ENCODE measurements at places on chromosomes 2 and 18. TPM values are rescaled to one million over a fixed set of nuclear protein-coding genes. Genes with fewer than 3 reads are reported as not detected.

GRCh38 chr2:636641-637405 lies 40.4 kb downstream of the TMEM18 start:
- peak; percentile 49 for DNase-seq

DNA sequence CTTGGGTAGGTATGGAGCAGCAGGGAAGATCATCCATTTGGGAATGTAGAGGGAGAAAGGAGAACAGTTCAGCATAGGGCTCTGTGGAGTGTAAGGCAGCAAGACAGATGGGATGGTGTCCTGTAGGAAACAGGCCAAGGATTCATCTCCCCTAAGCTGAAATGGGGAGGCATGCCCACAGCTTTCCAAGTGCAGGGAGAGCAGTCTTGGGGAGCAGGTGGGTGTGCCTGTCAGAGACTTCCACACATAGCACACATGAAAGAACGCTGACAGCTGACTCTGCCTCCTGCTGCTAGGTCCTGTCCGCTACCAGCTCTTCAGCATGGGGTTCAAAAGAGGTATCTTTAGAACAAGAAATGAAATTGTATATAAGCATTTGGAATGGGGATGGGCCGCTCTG lies 9.0 kb downstream of the SETBP1 start:
- DNase-seq: no peak

DNA sequence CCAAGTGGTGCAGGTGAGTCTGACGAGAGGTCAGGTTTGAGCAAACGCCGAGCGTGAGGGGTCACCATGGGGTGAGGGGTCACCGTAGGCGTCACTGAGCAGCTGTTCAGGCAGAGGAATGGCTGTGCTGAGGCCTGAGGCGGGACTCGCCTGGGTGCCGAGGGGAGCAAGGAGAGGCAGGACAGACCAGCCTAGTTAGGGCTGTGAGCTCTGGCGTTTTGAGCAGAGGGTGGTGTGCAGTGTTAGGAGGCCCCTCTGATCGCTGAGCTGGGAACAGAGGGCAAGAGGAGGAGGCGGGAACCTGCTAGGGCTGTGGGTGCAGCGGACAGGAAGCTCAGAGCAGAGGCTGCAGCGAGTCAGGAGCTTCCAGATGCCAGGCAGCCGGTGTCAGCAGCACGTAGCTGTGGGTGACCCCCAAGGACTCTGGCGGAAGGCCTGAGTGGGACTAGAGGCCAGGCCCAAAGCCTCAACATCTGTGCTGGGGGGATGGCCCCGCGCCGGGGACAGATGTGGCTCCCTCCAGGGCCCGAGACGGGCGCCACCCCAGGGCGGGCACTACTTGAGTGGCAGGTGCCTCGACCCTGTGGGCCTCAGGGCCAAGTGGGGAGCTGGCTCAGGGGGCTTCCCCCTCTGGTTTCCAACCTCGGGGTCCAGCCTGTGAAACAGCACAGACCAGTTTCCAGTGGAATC lies 55.7 kb downstream of the KCNG2 start:
- DNase-seq: no peak

DNA sequence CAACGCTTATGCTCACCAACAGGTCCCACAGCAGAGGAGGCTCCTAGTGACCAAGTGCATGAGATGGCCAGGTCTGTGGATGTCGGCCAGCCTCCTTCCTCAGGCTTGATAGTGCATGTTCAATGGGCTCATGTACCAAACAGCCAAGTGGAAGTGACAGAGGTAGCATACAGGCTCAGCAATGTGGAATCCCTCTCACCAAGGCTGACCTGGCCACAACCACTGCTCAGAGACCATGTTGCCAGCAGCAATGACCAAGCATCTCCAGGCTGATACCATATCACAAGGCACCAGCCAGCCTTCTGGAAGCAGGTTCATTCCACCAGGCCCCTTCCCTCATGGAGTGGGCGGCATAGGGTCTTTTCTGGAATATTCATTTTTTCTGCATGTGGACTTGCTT lies 61.5 kb downstream of the REEP1 start:
- DNase-seq: no peak

DNA sequence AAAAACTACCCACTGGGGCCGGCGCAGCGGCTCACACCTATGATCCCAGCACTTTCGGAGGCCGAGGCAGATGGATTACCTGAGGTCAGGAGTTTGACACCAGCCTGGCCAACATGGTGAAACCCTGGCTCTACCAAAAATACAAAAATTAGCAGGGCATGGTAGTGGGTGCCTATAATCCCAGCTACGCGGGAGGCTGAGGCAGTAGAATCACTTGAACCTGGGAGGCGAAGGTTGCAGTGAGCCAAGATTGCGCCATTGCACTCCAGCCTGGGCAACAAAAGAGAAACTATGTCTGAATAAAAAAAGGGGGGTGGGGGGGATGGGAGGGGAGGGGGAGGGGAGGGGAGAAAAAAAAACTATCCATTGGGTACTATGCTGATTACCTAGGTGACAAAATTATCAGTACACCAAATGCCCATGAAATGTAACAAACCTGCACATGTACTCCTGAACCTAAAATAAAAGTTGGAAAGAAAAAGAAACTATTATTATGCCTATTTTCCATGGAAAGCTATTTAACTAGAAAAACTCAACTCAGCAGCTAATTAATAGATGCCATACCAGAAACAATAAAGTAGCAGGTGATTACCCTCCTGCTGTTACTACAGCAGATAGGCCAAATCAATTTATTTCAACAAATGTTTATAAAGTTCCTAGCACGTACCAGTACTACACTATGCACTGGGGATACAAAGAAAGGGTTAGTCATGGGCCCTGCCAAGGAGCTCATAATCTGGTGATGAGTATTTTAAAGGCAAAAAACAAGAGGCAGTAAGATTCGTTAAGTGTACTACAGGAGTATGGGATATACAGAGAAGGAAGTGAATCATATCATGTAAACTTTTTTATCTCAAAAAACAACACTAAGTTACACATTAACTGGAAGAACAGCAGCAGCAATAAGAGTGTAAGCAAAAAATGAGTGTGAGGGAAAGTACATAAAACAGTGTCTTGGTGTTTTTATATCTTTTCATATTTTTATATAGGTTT lies 112.8 kb upstream of the SLC39A10 start:
- no peak for DNase-seq

The ATP9B gene
- 22.4 TPM for total RNA-seq
